ENCODE measurements at places on chromosomes 5 and 9.
A peak's percentile ranks its signal among the peaks of the same experiment; 100 is the strongest.

DNA sequence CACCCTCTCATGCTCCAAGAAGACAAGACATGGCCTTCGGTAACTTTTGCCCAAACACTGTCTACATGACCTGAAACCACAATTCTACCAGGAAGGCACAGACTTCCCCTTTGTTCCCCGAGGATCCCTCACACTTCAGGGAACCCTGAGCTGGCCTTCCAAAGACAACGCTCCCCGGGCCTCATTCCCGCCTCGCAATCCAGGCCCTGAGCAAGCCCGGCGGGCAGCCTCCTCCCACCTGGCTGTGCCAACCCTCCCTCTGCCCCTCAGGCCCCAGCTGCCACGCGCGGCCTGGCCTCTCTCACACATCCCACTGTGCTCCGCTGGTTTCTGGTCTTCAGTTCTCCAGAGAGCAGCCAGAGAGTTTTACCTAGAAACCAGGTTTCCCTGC, 7.3 kb downstream of the QSOX2 start:
- DNase-seq = no peak

DNA sequence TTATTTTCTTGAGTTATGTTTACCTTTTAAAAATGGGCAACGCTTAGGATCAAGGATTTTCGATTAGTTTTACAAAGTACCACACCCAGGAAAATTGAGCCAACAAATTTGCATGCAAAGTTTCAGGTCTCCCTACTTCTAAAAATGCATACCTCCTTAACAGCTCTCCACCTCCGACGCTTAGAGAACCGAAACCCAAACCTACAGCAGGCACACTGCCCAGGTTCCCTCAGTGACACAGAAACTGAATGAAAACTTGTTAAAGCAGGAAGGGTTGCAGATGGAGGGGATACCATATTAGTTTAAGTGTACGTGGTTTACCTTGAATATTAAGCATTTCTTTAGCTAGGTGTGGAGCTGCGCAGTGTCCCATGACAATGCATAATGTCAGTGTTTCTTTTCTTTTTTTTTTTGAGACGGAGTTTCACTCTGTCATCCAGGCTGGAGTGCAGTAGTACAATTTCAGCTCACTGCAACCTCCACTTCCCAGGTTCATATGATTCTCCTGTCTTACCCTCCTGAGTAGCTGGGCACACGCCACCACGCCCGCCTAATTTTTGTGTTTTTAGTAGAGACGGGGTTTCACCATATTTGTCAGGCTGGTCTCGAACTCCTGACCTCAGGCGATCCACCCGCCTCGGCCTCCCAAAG, 1.6 kb upstream of the SUB1 start:
- no peak for DNase-seq

DNA sequence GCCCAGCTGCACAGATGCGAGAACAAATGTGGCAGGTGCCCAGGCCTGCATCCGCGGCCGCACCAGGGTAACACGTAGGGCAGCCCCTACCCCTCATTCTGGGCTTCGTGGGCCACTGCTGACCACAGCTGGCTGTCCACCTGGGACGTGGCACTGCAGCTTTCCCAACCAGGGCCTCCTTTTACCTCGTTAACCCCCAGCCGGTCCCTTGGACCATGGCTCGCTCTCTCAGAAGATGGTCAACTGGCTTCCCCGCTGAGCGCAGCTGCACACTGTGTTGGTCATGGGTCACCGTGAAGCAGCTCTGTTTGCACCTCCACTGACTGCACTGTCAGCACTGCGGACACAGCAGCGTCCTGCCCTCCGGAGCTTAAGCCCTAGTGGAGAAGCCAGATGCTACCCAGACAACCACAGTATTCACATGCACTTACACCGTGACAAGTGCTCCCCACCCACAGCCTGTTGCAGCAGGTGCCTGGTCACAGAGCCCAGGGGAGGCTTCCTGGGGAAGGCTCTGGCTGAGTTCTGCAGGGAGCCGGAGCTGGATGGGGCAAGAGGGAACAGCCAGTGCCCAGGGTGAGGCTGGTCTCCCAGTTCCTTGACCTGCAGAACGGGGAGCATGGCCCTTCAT, 10.5 kb upstream of the PLEKHG4B start:
- DNase-seq = no peak

DNA sequence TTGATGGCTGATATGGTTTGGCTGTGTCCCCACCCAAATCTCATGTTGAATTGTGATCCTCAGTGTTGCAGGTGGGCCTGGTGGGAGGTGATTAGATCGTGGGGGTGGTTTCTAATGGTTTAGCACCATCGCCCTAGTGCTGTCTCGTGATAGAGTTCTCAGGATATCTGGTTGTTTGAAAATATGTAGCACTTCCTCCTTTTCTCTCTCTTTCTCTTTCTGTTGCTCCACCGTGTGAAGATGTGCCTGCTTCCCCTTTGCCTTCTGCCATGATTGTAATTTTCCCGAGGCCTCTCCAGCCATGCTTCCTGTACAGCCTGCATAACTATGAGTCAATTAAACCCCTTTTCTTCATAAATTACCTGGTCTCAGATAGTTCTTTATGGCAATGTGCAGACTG, 111.6 kb downstream of the SREK1 start:
- no peak for DNase-seq

- DNase-seq = no peak
Observed at GRCh38 chr9:99296291-99296951, 74.3 kb downstream of the SEC61B start.

GRCh38 chr5:94623011-94623410, 4.5 kb downstream of the SLF1 start:
- no peak for DNase-seq

DNA sequence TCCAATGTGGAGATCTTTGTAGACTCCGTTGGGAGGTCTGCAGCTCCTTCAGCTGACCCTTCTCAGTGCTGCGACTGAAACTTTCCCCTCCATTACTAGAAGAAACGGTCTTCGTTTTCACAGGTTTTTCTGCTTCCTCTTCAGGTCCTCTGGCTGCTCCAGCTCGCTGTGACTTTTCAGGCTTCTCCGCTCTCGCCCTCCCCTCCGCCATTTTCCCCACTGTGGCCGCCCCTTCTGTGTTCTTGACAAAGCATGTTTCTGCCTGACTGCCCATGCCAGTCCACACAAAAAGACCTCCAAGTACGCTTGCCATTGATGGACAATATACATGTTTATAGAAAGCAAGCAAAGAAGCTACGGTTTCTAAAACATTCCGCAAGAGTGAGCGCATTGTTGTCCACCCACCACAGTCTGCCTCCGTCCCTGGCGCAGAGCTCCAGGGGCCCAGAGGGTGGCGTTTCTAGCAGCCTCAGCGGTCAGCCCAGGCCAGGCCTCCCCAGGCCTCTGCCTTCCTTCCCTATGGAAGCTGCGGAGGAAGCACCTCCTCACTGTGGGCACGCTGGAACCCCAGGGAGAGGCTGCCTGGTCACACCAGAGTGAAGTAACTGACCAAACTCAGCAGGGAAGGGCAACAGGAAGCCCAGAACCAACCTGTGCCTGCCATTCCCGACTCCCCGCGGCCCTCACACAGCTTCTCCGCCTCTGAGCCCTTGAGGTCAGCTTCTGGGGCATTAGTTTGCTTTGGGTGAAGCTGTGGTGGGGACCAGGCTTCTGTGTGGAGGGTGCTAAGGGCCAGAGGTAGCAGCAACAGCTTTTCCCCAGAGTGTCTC, 19.9 kb upstream of the S1PR3 start:
- DNase-seq = no peak

GRCh38 chr5:172252501-172252900, 31.1 kb downstream of the UBTD2 start:
- DNase-seq = no peak

DNA sequence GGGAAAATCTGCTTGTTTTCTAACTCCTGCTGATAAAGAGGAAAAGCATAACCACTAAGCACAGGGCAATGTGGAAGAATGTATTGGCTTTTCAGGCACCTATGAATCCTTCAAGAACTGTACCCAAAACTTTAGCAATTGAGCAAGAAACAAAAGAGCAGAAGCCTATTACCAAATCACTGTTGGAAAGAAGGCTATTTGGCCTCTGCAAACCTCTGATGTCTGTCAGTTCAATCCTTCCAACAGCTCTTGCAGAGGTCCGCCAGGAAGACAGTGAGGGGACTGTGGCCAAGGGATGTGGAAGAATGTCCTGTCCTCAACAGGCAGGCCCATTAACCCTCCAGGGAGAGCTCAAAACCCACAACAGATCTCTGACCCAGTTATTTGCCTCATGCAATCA, 328.6 kb downstream of the ENC1 start:
- no peak for DNase-seq

- no peak for DNase-seq
Observed at GRCh38 chr5:17302106-17302505, 84.7 kb downstream of the BASP1 start.

DNA sequence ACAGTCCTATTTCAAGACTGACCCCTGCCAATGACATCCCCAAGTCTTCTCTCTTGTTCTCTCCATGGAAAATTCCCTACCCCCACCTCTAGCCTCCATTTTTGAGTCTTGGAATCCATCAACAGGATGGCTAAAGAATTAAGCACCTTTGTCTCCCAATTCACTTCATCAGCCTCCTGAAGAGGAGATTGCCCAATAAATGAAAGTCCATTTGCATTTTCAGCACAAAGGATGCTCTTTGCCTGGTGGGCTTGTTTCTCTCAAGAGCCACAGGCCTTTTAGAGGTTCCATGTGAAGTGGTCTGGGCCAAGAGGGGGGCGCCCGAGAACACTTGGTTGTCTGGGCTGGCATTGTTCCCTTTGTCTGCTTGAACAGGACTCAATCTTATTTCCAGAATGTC, 12.6 kb downstream of the HSD17B3 start:
- no peak for DNase-seq

- peak; percentile 27 for DNase-seq
Observed at GRCh38 chr5:120655828-120656435, 191.8 kb downstream of the PRR16 start.

- DNase-seq = no peak
Observed at GRCh38 chr5:156328161-156328560, 1.2 kb downstream of the SGCD start.

- no peak for DNase-seq
Observed at GRCh38 chr9:111919875-111920274, 23.3 kb downstream of the UGCG start.

GRCh38 chr9:109249615-109250014, 71.2 kb downstream of the EPB41L4B start:
- DNase-seq = no peak

- DNase-seq = no peak
Observed at GRCh38 chr9:79266986-79267385, 304.8 kb upstream of the TLE4 start.

GRCh38 chr5:178429491-178430185, 160.6 kb downstream of the COL23A1 start:
- DNase-seq = no peak

DNA sequence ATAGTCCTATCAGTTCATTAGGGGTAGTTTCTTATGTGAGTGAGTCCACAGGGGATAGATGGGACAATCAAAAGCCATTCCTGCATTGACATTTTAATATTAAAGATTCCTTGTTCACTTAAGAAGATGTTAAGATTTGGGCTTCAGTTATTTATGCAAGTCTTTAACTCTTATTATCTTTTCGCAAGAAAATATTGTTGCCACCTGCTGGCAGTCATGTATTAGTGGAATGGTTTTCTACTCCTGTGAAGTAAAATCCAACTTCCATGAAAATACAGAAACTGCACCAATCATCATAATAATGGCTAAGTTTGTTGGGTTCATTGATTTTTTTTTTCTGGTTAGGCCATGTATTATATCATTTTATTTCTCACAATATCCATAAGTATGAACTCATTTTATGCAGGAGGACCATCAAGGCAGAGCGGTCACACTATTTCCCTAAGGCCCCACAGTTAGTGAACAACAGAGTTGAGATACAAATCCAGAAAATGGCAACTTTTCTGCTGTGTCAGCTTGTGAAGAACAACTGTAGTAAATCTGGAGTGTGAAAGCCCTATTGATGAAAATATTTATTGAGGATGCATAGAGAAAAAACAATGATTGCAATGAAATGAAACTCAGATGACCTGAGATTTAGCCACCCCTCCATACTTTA, 88.5 kb upstream of the TXNDC8 start:
- no peak for DNase-seq

- DNase-seq = no peak
Observed at GRCh38 chr5:122105909-122106308, 23.4 kb upstream of the ZNF474 start.

DNA sequence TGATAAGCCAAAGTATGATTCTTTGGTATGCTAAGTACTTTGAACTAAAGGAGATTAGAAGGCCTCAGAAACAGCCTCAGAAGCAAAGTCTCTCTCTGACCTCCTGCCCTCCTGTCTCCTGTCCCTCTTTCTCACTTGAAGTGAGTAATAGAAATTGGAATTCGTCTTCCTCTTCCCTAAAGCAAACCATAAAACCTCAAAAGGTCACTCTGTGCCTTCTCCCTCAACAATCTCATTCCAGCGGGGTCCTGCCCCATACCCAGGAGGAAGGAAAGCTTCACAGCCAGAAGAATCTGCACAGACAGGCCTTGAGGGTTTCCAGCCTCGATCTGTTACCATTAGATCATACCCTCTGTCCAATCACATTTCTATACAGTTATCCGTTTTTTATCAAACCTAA, 87.8 kb downstream of the HAPLN1 start:
- DNase-seq = peak; percentile 86

DNA sequence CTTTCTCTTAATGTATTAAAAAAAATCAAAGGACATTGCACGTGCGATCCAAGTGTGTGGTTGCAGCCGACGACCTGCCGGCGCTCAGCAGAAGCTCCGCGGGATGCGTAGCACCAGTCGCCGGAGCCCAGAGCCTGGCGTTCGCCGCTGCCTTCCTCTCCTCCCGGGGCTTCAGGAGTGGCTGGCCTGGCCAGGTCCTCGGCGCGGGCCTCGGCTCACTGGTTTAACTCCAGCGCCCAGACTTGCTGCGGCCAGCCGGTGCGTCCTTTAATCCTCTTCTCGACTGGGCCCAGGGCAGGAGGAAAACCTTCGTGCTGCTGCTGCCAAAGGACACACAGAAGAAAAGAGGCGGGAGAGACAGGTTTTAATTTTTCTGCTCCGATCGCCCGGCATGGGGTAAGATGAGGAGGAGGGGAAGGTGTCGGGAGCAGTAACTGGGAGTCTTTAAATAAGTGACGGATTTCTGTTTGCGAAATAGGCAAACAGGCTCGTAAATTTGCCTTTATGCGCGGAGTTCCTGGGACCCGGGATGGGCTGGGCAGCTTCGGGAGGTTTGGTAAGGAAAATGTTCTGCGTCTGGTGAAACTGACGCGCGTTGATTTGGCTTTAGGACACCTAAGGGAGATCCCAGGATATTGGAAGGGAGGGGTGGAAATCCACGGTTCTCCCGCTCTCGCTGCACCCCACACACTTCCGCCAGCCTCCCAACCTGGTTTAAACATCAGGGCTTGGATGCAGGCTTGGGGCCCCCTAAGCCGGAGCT, 2.3 kb downstream of the HAND1 start:
- DNase-seq = no peak

GRCh38 chr5:10705747-10706146, 55.3 kb downstream of the DAP start:
- DNase-seq = peak; percentile 70

- peak; percentile 20 for DNase-seq
Observed at GRCh38 chr9:98256756-98257155, 1.3 kb upstream of the TBC1D2 start.

DNA sequence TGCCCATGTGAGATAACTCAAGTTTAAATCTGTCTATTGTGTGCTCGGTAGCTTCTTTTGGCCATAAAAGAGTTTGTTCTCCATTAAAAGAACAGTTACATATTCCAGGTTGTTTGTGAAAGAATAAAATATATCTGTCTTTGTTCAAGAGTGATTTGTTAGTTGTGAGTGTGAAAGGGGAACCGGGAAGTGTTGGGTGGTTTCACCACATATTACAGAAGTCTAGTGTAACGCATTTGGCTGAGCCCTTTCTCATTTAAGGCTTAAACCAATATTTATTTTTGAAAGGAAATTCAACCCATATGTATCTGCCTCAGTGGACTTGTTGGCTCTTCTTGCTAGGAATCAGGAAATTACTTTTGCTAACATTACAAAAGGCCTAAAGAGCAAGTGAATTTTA, 54.1 kb upstream of the DMRTA1 start:
- no peak for DNase-seq
